ENCODE measurements at places on chromosomes 2 and 18. TPM values are rescaled to one million over a fixed set of nuclear protein-coding genes. Genes with fewer than 3 reads are reported as not detected.

- H3K4me1 ChIP-seq = no peaks in the 10 kb centered on the region
- no peak overlapping the region for H3K4me3 ChIP-seq
- H3K27me3 ChIP-seq = no peaks in the 10 kb centered on the region
- H3K27ac ChIP-seq = no peak overlapping the region
Observed at GRCh38 chr2:166197446-166197845, 69.6 kb upstream of the SCN1A start.

Gene EFHD1
- total RNA-seq = 2.8 TPM

Gene MYO5B
- 9.3 TPM for total RNA-seq

DNA sequence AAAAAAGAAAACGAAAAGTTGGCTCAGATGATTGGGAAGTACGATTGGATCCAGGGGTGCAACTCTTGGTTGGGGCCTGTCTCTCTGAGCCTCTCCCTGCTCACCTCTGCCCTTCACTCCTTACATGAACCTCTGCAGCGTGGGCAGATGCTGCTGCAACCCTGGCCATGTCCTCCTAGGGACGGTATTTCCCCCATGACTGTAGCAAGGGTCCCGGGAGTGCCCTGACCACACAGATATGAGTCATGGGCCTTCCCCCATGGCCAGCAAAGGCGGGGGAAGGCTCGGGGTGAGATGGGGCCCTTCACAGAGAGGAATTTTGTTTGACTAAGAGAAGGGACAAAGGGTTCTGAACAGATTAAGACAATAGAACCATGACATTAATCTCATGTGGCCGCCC lies 129.0 kb downstream of the NCK2 start:
- no peak overlapping the region for H3K4me3 ChIP-seq
- no peaks in the 10 kb centered on the region for H3K27me3 ChIP-seq
- peaks cover 2% of the 10 kb centered on the region for H3K36me3 ChIP-seq
- no peak overlapping the region for H3K27ac ChIP-seq

GRCh38 chr2:229370509-229370908 lies 99.4 kb upstream of the PID1 start:
- DNase-seq = no peak
- H3K4me1 ChIP-seq = no peaks in the 10 kb centered on the region
- H3K27me3 ChIP-seq = no peaks in the 10 kb centered on the region
- no peak overlapping the region for H3K4me3 ChIP-seq
- no peak overlapping the region for H3K27ac ChIP-seq
